ENCODE measurements at places on chromosomes 16 and 17. TPM values are rescaled to one million over a fixed set of nuclear protein-coding genes. Genes with fewer than 3 reads are reported as not detected.

CDH11 gene
- total RNA-seq, result 219 TPM

ABCC1 gene
- 17.2 TPM for total RNA-seq

KIF19 gene
- not detected for total RNA-seq

TNFSF13 gene
- 2.1 TPM for total RNA-seq

KRTAP1-5 gene
- total RNA-seq, result not detected

KPNA2 gene
- 56.5 TPM for total RNA-seq

FNDC8 gene
- not detected for total RNA-seq

KRT9 gene
- total RNA-seq, result not detected

CPHXL2 gene
- total RNA-seq, result not detected

HOXB7 gene
- 0.70 TPM for total RNA-seq

TOX3 gene
- not detected for total RNA-seq

C16orf86 gene
- total RNA-seq, result 10.3 TPM

SULT1A1 gene
- 47.4 TPM for total RNA-seq

LITAF gene
- 41.8 TPM for total RNA-seq

HSD17B2 gene
- not detected for total RNA-seq

HS3ST6 gene
- 0.12 TPM for total RNA-seq

PKD1 gene
- 177 TPM for total RNA-seq

ANKFN1 gene
- not detected for total RNA-seq

ARHGDIG gene
- total RNA-seq, result 2.8 TPM

ETV4 gene
- 4.9 TPM for total RNA-seq

OSGIN1 gene
- 3.1 TPM for total RNA-seq

IL34 gene
- total RNA-seq, result 0.23 TPM

CNTD1 gene
- not detected for total RNA-seq

TNFRSF13B gene
- not detected for total RNA-seq

GCGR gene
- total RNA-seq, result not detected

CACNG3 gene
- total RNA-seq, result not detected

PRDM7 gene
- not detected for total RNA-seq

DHX58 gene
- 10.9 TPM for total RNA-seq

NETO2 gene
- total RNA-seq, result 16.6 TPM

KRT39 gene
- total RNA-seq, result not detected

LUC7L gene
- total RNA-seq, result 44.8 TPM

NPW gene
- total RNA-seq, result 1.6 TPM

TBC1D3H gene
- total RNA-seq, result not detected

SYNRG gene
- total RNA-seq, result 11.4 TPM

INCA1 gene
- 1.6 TPM for total RNA-seq

PLA2G10 gene
- not detected for total RNA-seq

NACA2 gene
- total RNA-seq, result not detected

IRX6 gene
- total RNA-seq, result not detected

ZNF48 gene
- 3.7 TPM for total RNA-seq

CAMTA2 gene
- 19.3 TPM for total RNA-seq

TPSG1 gene
- total RNA-seq, result not detected

TSNAXIP1 gene
- 0.26 TPM for total RNA-seq

TNS4 gene
- total RNA-seq, result not detected

KRTAP9-2 gene
- total RNA-seq, result not detected

G6PC1 gene
- total RNA-seq, result not detected

RAB34 gene
- total RNA-seq, result 273 TPM
